ENCODE measurements at places on chromosomes 7 and 10. TPM values are rescaled to one million over a fixed set of nuclear protein-coding genes. Genes with fewer than 3 reads are reported as not detected.

ACTA2 gene
- total RNA-seq = 573 TPM

SH3PXD2A gene
- total RNA-seq = 166 TPM

DNA sequence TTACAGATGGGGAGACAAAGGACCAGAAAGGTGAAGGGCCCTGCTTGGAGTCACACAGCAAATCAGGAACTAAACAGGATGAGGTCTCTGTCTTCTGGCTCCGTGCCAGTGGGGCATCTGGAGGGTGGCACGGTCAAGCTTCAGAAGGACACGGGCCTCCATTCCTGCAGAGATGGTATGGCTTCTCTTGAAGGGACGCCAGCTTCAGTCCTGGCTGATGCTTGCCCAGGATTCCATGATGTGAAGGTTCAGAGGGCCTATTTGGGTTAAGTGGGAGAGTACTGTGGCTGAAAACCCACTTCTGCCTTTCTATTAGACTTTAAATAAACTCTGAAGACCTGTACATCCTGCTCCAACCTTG lies 6.1 kb downstream of the RAMP3 start:
- no peak for DNase-seq

- no peak for DNase-seq
Observed at GRCh38 chr10:132270721-132271457, 36.9 kb downstream of the STK32C start.

GNGT1 gene
- not detected for total RNA-seq

Measured in sciatic nerve (tissue), 2 donors.